ENCODE measurements at places on chromosomes 4 and X. TPM values are rescaled to one million over a fixed set of nuclear protein-coding genes. Genes with fewer than 3 reads are reported as not detected.

The NUDT10 gene
- 1.2 TPM for total RNA-seq

DNA sequence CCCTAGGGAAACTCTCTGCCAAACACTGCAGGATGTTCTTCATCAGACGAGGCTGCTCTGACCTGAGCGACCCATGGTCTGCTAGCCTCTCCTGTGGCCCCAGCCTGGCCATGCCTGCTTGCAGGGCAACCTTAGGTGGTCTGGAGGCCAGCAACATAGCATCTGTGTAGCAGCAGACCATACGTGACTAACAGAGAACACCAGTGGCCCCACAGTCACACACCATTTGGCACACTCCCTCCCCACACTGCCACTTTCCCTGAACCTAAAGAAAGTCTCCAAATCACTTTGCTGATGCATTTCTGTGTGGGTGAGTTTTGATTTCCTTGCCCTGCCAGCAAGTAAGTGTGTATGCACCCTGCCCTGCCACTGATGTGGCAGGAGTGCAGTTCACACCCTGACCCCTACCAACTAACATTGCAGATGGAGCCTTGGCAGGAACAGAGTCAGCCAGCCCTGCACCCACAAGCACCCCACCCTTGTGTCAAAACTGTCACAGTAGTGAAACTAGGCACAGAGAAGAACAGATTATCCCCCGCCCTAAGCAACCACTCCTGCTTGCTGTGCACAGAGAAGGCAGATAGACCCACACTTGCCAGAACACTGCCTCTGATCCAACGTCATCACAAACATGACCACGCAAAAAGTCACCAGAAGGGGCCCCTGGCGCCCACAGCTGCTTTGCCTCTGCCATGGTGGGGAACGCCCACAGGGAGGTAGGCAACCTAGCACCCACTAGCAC lies 249.1 kb downstream of the SPIN4 start:
- DNase-seq, result no peak

- no peak for DNase-seq
Measured at GRCh38 chr4:157702831-157703230, 470.0 kb downstream of the GASK1B start.

- no peak for DNase-seq
Measured at GRCh38 chr4:1033840-1034551, 22.6 kb downstream of the FGFRL1 start.

Data from activated naive CD4-positive, alpha-beta T cell treated with anti-CD3 and anti-CD28 coated beads, Interleukin-2, amount 50 U/mL, for 72 hours (primary cell).